Suppressor macrophage treated with lipopolysaccharide for 4 hours (primary cell): ENCODE measurements at places on chromosomes 1 and 21.
A peak's percentile ranks its signal among the peaks of the same experiment; 100 is the strongest.

DNA sequence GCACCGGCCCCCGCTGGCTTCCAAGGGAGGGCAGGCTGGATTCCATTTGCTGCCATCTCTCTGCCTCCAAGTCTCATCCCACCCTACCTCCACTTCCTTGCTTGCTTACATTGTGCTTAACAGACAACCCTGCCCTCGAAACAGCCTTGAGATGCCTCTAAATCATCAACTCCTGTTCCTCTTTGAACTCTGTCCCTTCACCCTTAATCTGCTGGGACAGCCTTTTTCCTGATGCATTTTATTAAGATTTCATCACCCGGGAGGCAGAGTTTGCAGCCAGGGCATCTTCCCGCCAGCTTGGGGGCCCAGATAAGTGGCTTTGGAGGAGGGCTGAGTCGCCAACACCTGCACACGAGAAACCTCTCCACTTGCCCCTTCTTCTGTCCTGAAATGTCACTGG, 192.5 kb downstream of the KAZN start:
- DNase-seq = no peak

- no peak for DNase-seq
Observed at GRCh38 chr1:44827197-44828002, 15.7 kb downstream of the PTCH2 start.

DNA sequence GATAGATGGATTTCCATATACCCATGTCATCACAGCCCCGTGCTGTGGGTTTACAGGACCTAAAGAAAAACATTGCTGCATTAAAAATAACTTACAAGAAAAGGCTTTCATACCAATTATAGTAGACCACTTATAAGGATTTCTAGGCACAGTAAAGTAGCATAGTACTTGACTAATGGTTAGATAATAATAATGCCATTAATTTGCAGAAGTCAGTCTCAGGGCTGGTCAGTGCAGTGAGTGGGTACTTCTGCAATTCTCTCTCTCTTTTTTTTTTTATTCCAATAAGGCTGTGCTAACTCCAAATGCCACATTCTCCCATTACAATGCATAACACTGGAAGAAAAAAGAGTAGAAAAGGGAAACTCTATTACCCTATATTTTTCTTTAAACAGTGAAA, 73.1 kb upstream of the TMPRSS15 start:
- no peak for DNase-seq

- DNase-seq = no peak
Observed at GRCh38 chr1:235643837-235644692, 5.5 kb downstream of the GNG4 start.

DNA sequence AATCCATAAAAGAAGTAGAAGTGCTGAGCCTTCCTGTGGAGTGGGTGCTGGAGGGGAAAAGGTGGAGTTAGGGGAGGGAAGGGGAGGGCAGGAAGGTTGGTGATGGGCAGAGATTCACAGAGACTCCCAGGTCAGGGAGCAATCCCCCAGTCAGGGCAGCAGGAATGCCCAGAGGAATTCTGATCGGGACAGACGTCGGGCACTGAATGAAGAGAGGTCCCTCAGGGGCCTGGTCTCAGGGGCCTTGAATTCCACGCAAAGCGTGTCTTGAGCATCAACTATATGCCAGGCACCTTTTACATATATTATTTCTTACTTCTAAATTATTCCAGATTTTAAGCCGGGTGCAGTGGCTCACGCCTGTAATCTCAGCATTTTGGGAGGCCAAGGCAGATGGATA, 7.2 kb upstream of the PADI1 start:
- DNase-seq = no peak

GRCh38 chr1:10615332-10615731, 140.6 kb downstream of the PEX14 start:
- DNase-seq = peak; percentile 7

- DNase-seq = no peak
Observed at GRCh38 chr1:12063141-12064072, at the start of gene TNFRSF8. Gene TNFRSF8 (plus strand): TSS chr1:12063303. CDS start chr1:12063599, 296 bp downstream.

DNA sequence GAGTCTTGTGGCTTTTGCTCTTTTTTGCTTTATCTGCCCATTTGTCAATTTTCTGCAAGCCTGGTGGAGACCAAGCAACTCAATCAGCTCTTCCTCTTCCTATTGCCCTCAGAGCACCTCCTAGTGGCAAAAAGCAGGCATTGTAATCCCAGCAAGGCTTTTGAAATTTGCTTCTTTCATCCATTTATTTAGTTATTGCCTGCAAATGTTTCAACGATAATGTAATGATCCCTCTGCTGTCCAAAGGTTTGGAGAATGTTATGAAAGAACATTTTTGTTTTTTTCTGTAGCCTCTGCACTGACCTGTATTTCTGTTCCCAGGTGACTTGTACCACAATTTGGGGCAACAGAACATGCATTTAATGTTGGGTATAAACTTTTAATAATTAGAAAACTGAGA, 127.8 kb downstream of the GABPA start:
- DNase-seq = peak; percentile 48

- DNase-seq = no peak
Observed at GRCh38 chr1:22969304-22969709, 3.4 kb downstream of the LACTBL1 start.

DNA sequence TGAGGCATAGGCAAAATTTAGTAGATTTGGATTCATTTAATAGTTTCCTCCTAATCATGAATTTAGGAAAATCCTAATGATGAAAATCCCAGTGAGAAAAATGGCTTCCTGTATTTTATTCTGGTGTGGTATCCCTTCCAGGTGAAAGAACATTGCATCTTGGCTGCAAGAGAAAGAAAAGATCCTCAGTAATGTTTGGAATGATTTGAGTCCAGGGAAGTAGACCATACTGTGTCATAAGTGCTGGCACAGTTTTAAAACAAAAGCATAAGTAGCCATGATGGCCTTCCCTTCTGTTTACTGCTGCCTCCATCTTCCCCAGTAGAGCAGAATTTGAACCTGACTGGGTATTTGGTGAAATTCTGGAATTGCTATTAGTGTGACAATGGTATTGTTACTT, 52.8 kb downstream of the CACHD1 start:
- DNase-seq = no peak

- no peak for DNase-seq
Observed at GRCh38 chr1:176243746-176244145, 36.7 kb upstream of the COP1 start.

- DNase-seq = no peak
Observed at GRCh38 chr1:197234581-197234980, 33.5 kb upstream of the CRB1 start.

- DNase-seq = no peak
Observed at GRCh38 chr1:234702342-234703000, 92.5 kb upstream of the IRF2BP2 start.

- peak; percentile 47 for DNase-seq
Observed at GRCh38 chr21:42463861-42464515, 32.0 kb downstream of the RSPH1 start.

DNA sequence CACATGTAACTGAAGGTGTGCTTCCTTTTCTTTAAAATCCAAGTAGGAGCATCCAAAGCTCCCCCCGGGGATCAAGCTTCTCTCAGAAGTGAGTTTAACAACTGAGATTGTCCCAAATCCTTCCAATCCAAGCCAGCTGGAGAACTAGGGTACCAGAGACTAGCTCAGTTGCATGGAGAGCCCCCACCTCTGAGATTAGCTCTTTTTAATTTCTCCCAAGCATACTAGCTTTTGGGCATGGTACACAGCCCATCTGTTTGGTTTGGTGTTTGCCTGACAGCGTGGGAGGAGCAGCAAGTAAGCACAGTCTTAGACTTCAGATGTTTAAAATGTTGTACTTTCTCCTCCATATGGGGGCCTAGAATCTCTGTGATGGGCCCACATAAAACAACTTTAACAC, 142.8 kb downstream of the ASTN1 start:
- no peak for DNase-seq

DNA sequence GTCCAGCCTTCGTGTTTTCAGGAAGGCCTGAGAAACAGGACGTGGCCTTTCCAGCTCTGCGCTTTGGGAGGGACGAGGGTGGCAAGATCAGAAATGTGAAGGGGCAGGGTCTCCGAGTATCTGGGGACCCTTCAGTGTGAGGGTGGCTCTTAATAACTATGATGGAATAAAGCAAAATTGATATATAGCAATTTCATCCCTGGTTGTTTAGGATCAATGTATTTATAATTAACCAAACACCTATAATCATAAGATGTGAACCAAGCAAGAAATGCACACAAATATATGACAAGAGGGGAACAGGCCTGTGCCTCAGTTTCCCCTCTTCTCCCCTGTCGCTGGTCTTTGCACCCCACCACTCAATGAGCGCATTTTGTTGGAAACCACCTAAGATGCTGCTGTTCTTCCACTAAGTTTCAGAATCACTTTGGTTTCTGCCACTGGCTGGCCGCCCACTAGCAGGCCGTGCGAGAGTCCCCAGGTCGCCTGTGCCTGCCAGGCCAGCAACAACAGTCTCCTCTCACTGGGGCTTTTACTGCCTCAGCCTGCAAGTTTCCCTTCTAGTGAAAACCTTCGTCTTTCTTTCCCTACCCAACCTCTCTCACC, 36.6 kb downstream of the UBASH3A start:
- no peak for DNase-seq
